Activated effector memory CD4-positive, alpha-beta T cell treated with Interleukin-2 at 50 U/mL for 16 hours (primary cell): ENCODE measurements at places on chromosomes 6 and 20.

DNA sequence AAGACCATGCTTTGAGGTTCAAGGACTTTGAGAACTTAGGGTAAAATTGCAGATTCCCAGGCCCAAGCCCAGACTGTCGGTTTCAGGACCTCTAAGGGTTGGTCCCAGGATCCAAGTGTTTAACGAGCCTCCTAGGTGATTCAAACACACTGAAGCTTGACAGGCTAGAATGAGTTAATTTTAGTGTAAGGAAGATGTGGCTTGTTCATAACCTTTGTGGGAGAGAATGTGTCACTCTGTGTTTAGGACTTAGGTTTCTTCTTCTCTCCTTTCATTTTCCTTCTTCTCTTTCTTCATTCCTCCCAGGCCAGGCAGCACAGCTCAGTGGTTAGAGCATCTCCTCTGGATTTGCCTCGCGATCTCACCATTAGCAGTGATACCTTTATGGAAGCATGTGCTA, 104.8 kb upstream of the KCNG1 start:
- DNase-seq: no peak

DNA sequence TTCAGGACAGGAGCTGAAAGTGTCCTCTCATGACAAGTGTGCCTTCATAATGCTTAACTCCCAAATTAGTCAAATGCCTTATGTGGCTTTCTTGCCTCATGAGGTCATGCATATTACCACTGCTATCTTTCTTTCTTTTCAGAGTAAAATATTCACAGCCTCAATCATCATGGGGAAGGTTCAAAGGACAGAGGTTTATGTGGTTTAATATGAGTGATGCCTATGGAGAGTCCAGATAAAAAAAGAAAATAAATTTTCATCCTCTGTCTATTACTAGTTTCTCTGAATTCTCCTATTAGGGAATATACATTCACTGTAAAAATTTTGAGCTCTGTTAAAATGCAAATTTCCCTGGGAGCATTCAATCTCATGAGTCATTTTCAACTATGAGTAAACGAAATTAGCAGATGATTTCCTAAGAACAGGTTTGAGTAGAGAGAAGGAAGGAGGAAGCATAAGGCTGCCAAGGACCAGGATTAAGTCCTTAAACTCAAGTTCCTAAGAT, 396.9 kb upstream of the ADGRB3 start:
- no peak for DNase-seq

GRCh38 chr6:30998785-30999184, 11.5 kb upstream of the MUC22 start:
- DNase-seq: no peak

DNA sequence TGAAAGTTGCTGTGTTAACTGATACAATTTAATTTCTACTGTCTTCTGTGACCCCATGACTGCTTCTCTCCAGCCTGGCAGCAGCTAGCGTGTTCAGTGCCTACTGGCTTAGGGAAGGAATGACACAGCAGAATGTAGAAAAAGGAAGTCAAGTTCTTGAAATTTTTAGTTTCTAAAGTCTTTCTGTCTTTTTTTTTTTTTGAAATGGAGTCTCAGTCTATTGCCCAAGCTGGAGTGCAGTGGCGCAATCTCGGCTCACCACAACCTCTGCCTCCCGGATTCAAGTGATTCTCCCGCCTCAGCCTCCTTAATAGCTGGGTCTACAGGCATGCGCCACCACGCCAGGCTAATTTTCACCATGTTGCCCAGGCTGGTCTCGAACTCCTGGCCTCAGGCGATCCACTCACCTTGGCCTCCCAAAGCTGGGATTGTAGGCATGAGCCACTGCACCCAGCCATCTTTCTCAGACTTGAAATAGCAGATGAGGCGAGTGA, 39.3 kb downstream of the PCNA start:
- no peak for DNase-seq

GRCh38 chr20:12946789-12947188, 62.0 kb upstream of the SPTLC3 start:
- no peak for DNase-seq

DNA sequence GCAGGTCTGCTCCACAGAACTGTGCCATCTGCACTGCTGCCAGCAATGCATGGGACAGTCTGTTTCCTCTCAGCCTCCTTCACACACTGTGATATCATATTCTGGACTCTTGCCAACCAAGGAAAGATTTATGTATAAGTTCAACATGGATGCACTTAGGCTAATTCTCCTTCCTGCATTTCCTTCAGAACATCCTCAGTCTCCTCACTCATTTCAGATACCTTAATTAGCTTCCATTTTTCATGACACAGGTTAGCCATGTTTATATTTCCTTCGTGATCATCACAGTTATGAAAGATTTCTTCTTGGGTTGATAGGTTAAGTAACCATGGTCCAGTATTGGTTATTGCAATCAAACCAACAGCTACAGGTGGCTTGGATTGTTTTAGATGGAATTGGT, 46.4 kb upstream of the DDR1 start:
- DNase-seq: no peak

- no peak for DNase-seq
Observed at GRCh38 chr6:163627274-163628062, 212.9 kb downstream of the QKI start.

DNA sequence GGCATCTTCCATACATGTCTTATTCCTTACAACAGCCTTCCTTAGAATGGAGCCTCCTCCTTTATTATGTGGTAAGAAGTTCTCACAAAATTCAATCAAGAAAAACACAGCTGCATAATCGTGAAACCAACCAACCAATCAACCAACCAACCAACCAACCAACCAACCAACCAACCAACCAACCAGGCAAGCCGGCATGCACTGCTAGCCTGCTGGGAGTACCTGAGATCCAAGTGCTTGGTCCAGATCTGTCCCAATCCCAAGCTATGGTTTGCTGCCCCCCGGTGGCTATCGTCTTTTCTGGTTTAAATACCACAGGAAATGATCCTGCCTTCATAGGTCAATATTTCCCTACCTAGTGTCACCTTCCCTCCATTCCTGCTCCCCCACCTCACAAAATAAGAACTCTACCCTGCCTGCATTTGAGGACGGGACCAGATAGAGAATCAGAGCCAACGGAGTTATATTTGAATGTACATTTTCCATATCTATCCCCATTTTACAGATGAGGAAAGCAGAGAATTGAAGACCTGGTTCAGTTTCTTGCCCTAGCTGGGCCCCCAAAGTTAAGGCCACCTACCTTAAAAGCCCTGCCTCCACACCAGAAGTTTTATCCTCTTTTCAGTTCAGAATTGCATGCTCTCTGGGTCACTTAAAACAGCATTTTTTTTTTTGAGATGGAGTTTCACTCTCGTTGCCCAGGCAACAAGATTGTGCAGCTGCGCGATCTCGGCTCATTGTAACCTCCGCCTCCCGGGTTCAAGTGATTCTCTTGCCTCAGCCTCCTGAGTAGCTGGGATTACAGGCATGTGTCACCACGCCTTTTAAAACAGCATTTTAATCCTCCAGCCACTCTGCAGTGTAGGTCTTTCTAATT, 27.1 kb downstream of the RAB44 start:
- DNase-seq: no peak

DNA sequence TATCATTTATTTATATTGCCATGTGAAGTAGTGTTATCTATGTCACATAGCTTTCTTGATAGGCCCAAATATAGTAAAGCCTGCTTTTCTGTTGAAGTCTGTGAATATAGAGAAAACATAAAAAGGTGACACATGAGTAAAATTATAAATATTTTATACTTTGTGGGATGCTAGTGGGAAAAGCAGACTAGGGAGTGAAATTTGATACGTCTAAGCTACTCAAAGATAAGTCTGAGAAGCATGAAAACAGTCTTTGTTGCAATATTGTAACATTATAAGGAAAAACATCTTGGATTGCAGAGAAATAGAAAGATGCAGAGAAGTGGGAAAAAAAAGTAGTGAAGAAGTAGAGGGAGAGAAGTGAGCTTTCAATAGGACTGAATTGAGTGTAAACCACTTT, 75.4 kb downstream of the ZNF292 start:
- DNase-seq: no peak

DNA sequence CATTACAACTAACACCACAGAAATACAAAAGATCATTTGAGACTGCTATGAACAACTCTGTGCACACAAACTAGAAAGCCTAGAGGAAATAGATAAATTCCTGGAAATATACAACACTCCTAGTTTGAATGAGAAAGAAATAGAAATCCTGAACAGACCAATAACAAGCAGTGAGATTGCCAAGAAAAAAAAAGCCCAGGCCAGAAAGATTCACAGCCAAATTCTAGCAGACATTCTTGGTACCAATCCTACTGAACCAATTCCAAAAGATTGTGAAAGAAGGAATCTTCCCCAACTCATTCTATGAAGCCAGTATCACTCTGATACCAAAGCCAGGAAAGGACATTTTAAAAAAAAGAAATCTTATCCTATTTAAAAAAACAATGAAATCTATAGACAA, 7.0 kb upstream of the CDK19 start:
- DNase-seq: no peak

- no peak for DNase-seq
Observed at GRCh38 chr6:6406715-6407070, 86.2 kb upstream of the F13A1 start.
